ENCODE measurements at places on chromosomes 7 and 10. TPM values are rescaled to one million over a fixed set of nuclear protein-coding genes. Genes with fewer than 3 reads are reported as not detected.

The DYDC2 gene
- polyA plus RNA-seq, result not detected

The CHN2 gene
- 23.2 TPM for polyA plus RNA-seq

The ORAI2 gene
- 3.1 TPM for polyA plus RNA-seq

The RNLS gene
- polyA plus RNA-seq, result 9.7 TPM

The PSTK gene
- polyA plus RNA-seq, result 0.88 TPM

The PIK3CG gene
- polyA plus RNA-seq, result 1.4 TPM

The LAMB1 gene
- 32.3 TPM for polyA plus RNA-seq

The RPEL1 gene
- polyA plus RNA-seq, result not detected

The ASB15 gene
- 0.13 TPM for polyA plus RNA-seq

The ITIH5 gene
- polyA plus RNA-seq, result 9.1 TPM

The VPS37D gene
- polyA plus RNA-seq, result 2.3 TPM

The SLC13A1 gene
- not detected for polyA plus RNA-seq

Measured in aorta (tissue), 5 donors.